ENCODE measurements at places on chromosomes 16 and 17.

- DNase-seq = no peak
Measured at GRCh38 chr16:1990351-1991134, 773 bp downstream of the SYNGR3 start.

DNA sequence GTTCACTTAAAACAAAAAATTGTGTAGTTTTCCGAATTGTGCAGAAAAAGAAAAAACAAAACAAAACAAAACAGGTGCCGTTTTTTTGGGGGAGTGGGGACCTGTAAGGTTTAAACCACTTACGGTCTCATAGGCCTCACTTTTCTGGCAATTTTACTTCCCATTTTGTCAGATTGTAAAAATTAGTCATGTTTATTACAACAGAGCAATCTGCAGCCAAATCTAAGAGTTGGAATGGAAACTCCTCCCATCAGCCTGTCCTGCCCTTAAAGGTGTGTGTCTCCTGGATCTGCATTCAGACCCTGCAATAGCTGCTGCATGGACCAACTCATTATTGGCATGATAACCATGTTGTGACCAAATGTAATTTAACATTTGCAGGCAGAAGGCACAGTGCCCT is 8.2 kb upstream of the SALL1 start:
- no peak for DNase-seq

DNA sequence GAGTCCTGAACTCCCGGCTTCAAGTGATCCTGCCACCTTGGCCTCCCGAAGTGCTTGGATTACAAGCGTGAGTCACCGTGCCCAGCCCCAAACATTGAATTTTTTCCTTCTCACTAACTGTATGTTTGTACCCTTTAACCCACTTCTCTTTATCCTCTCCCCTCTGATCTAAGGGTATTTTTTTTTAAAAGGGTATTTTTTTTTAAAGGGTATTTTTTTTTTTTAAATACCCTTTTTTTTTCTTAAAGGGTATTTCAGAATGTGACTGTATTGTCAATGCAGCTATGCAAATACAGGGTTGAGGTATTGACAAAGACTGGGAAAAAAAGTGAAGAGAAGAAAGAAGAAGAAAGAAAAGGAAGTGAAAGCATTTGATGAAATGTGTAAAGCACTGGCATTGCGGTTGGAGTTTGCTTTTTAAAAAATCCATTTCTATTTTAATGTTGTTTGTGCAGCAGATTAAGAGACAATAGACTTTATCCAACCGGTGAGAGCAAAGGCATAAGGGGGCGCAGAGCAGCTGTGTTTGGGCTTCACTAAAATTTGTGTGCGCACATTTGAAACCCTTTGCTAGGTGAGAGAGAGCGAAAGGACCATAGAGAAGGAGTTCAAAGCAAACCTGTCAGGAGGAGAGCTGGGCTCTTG is 42.4 kb downstream of the SYT17 start:
- DNase-seq = no peak

DNA sequence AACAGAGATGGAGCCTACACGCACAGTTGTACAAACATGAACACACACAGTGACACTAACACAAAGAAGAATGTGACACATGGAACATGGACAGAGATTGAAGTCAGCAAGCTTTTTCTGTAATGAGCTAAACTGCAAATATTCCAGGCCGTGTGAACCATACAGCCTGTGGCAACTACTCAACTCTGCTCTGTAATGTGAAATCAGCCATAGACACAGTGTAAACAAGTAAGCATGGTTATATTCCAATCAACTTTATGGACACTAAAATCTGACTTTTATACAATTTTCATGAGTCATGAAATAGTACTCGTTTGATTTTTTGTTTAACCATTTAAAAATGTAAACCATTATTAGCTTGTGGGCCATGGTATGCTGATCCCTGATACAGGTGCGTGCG is 120.2 kb downstream of the SMG6 start:
- DNase-seq = no peak

DNA sequence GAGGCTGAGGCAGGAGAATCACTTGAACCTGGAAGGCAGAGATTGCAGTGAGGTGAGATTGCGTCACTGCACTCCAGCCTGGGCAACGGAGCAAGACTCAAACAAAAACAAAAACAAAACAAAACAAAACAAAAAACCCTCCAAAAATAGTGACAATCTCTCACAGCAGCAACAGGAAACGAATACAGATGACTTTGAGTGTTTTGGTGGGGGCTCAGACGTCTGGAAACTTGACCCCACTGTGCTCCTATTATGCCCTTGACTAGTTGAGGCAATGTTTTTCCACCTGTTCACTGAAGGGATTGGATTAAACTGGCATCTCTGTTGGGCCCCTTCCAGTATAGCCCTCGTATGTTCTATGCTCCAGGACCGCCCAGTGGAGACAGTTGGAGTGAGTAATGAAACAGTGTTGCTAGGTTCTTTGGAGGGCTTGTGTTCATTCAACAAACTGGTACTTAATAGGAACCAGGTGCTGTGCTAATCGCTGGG is 167.0 kb downstream of the UTP18 start:
- no peak for DNase-seq

DNA sequence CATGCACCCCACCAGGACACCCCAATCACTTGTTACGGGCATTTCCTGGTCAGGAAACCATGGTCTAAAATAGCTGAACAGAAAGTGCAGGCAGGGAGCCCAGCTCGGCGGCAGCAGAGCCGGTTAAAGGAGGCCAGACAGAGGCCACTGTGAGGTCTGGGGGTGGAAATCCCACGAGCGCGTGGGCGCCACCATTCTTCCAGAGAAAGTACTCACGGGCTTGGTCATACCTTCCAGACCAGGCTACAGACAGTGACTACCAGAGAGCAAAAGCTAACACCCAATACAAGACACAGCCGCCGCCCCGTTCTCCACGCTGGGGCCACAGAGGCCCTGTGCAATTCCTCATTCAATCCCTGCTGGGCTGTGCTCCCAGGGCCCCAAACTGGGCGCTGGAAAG is 11.9 kb downstream of the CEP131 start:
- DNase-seq = no peak

DNA sequence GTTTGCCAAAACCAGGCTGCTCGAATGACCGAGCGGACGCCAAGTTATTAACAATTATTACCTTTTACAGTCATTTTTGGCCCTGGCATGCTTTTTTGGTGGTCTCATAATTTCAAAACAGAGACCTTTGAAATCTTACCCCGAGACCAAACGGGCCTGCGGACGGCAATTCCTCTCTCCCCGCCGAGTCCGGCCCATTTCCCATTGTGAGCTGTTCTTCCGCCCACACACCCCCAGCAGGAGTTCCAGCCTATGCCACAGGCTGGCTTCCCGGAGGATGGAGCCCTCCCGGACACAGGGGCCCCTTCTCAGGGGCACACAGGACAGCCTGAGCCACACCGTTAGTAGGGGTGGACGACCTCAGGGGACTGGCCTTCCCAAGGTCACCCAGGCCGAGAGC is 130.7 kb downstream of the C16orf95 start:
- DNase-seq = no peak

DNA sequence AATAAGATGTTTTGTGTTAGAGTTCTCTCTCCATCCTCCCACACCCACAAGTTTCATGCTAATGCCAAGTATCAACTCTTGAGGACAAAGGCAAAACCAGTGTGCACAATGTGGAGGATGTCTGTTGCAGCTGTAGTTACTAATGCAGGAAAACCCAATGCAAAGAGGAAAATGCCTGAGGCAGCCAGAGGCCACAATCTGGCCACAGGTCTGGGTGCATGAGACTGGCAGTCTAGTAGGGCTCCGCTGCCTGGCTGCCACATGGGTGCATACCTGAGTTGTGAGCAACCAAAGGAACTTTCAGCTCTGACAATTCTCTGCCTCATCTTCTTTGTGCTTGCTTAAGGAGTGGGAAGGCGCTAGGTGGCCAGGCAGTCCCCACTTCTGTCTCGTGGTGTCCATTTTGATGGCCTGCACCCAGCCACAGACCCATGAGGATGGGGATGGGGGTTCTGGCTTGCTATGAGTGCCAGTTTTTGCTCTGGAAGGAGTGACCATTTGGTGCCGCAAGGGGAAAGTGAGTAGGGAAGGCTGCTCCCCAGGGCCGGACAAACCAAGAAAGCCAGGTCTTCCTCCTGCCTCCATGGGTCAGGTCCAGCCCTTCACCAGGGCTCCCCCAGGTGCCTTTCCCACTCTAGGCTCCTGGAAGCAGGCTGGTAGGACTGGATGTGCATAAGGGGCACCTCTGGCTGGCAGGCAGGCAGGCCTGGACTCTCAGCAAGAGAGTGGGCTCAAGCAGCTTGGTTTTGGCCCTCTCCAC is 4.2 kb upstream of the GFOD2 start:
- DNase-seq = no peak

DNA sequence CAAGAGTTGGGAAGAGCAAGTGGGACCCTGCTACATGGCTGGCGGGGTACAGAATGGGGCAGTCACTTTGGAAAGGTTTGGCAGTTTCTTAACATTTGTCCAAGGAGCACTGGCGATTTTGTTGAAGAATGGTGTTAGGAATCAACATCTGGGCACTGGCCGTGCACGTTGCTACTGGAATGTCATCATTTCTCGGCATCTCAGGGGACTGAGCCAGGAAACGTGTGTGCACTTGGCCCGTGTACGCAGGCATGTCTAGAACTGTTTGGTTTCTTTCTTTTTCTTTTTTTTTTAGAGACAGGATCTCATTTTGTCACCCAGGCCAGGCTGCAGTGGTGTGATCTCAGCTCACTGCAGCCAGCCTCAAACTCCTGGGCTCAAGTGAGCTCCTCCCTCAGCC is 17.3 kb upstream of the FOXK2 start:
- no peak for DNase-seq

DNA sequence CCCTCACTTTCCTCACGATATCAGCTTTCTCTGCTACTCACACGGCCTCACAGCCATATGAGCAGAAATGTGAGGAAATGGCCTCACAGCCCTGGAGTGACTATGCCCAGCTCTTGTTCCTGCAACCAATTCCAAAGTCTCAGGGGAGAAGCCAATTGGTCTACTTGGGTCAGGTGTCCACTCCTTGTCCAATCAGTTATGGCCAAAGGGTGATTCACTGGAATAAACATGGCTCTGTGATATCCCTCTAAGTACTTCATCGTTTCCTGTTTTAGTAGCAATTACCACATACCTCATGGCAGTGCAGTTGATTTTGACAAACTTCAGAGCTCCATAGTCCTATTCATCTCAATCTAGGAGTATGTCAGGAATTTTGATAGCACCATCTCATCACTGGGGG is 195.4 kb downstream of the KATNIP start:
- DNase-seq = no peak

- DNase-seq = no peak
Measured at GRCh38 chr17:57985675-57985974, 2.4 kb downstream of the VEZF1 start.

GRCh38 chr16:30534368-30535105 is at the start of gene ZNF747:
Gene ZNF747 (minus strand): TSS chr16:30534858. CDS start chr16:30534679, 179 bp downstream.
- DNase-seq = peak; percentile 92

- DNase-seq = no peak
Measured at GRCh38 chr16:15639061-15639568, 3.8 kb downstream of the MARF1 start.

DNA sequence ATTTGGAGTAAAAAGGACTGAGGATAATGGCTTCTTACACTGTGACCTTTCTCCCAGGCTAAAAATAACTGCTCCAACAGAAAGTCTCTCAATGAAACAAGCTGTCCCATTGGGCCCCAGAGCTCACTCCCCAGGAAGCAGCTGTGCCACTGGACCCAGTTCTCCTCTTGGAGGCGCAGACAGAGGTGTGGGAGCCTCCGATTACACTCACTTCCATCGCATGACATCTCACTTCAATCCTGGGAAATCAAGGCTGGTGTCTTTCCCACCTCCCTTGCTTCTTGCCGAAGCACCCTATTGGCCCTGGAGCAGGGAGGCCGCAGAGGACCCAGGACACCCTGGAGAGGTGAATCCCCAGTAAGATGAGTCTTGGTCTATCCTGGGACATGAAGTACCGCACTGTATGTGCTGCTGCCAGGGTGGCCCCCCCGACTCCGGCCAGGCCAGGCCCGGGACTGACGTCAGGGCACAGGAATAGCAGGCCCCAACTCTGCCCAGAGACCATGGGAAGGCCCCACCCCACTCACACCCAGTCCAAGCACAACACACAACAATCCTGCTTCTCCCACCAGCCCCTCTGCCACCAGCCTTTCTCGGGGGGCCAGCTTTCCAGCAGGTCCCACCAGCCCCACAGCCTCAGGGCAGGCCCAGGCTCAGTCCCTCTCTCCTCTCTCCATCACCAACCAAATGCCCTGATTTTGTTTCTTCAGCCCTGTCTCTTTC is 29.5 kb downstream of the SRL start:
- no peak for DNase-seq

- no peak for DNase-seq
Measured at GRCh38 chr16:79672524-79672923, 72.0 kb upstream of the MAF start.

- DNase-seq = no peak
Measured at GRCh38 chr16:86988920-86989696, 328.1 kb downstream of the C16orf95 start.

DNA sequence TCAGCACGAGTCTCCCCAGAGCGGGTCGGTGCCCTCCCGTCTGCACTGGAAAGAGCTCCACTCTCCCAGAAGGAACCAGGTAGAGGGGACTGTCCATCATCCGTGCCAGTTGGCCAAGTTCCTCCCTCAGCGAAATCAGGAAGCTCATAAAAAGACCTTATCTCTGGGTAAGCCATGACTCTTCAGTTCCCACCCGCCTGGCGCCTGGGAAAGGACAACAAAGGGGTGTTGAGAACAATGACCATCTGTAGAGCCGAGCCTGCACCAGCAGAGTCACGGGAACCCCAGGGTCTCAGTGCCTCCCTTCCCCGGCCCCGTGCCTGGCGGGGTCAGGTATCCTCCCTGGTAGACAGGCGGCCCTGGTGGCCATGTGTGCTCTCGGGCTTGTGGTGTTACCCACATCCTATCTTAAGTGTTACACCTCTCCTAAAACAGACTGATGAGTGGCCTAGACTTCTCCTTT is 190.7 kb downstream of the AXIN2 start:
- DNase-seq = no peak

DNA sequence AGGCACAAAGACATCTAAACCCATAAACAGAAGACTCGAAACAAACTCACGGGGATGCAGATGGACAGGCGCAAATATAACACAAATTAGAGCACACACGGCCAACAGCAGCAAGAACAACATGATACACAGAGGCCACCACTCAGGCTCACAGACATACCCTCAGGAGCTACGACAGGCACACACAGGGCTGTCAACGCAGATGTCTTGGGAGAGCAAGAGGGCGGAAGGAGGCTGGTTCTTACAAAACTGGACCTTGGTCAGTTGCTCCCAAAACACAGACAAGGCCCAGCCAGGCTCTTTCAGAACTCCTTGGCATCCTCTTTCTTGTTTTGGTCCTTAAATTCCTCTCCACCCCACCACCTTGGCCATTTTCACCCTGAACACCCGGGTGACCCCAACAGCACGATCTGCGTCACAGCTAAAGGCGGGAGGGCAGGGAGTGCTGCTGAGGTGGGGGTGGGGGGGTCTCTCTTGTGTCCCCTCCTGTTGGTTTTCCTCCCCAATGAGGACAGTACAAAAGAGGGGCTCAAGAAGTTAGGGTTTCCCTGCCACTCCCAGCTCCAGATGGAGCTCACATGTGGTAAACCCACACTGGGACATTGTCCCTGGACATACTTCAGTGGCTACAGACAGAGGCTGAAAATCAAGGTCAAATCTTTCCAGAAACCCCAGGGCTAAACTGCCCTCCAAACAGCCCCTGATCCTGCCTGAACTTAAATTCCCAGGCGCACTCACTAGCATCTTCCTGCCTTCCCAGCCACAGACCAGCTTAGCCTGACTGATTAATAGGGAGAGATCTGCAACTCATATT is 221.3 kb downstream of the C16orf78 start:
- no peak for DNase-seq

Data from activated T-cell treated with anti-CD3 and anti-CD28 coated beads for 1 hour (primary cell).